ENCODE measurements at places on chromosomes 7 and 10.

DNA sequence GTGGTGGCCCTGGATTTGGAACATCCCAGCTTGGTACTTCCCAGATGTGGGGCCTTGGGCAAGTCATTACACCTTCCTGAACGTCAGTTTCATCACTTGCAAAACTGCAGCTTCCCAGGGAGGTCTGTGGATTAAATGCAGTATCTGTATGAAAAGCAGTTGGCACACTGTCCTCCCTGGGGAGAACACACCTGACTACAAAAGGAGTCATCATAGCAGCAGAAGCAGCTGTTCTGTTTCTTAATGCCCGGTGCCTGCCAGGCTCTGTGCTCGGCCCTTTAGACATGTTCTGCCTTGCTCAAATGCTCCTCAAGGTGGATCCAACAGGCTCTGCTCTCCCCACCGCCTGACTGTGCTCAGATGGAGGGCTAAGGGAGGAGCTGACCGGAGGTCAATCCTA is 31.0 kb downstream of the CDCA7L start:
- no peak for DNase-seq

- DNase-seq: no peak
Observed at GRCh38 chr10:132368881-132369635, 27.9 kb upstream of the PWWP2B start.

- DNase-seq: no peak
Observed at GRCh38 chr10:89479771-89480446, 55.5 kb downstream of the SLC16A12 start.

DNA sequence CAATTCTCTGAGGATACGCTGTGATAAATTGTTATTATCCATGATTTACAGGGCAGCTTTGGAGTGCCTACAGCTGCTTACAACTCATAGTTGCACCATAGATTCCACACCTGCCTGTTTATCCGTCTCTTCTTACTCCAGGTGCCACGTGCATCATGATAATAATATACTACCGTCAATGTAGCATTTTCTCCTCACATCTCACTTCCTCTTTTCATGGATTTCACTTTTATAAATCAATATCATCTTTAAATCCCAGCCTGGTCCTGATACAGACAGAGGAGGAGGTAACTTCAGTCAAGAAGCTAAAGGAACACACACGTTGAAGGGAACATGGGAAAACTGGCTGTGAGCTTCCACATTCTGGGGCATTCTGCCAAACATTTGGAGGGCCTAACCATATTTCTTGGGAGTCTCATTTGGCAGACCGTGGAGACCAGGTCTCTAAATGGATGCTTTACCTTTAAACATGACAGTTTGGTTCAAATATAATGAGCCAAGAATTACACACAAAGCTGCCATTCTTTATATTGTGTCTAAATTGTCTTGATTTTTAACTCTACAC is 2.4 kb downstream of the CH25H start:
- no peak for DNase-seq

GRCh38 chr7:108413782-108414492 is 42.3 kb downstream of the NRCAM start:
- DNase-seq: no peak

DNA sequence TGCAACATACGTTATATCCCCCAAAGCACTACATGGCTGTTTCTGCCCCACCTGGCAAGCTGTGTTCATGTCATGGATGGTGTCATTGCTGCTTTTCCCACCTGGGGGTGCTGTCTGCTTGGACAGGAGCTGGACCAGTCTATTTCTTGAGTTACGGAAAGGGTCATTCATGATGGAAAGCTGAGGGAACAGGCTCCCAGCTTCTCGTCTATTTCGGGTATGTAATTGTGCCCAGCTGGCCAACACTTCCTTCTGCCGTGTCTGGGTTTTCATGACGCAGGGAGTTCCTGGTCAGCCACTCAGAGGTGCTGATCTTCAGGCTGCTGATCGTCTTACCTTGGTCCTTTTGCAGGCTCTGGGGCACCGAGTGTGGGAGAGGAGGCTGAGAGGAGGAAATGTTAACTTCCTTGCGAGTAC is 8.6 kb downstream of the BTBD16 start:
- no peak for DNase-seq

GRCh38 chr7:80918399-80918798 is 452 bp downstream of the SEMA3C start:
- DNase-seq: no peak

GRCh38 chr10:124222988-124223710 is 129.8 kb upstream of the CHST15 start:
- no peak for DNase-seq

GRCh38 chr10:121732656-121733445 is 134.6 kb upstream of the FGFR2 start:
- no peak for DNase-seq

GRCh38 chr7:135207406-135208101 is 3.8 kb downstream of the WDR91 start:
- no peak for DNase-seq

- DNase-seq: no peak
Observed at GRCh38 chr10:31830887-31831286, 97.7 kb downstream of the ARHGAP12 start.

GRCh38 chr7:32858648-32859047 is 32.9 kb downstream of the KBTBD2 start:
- DNase-seq: no peak

- no peak for DNase-seq
Observed at GRCh38 chr7:1884583-1885350, 214.7 kb downstream of the ELFN1 start.

GRCh38 chr10:4028027-4028471 is 243.0 kb upstream of the KLF6 start:
- no peak for DNase-seq

DNA sequence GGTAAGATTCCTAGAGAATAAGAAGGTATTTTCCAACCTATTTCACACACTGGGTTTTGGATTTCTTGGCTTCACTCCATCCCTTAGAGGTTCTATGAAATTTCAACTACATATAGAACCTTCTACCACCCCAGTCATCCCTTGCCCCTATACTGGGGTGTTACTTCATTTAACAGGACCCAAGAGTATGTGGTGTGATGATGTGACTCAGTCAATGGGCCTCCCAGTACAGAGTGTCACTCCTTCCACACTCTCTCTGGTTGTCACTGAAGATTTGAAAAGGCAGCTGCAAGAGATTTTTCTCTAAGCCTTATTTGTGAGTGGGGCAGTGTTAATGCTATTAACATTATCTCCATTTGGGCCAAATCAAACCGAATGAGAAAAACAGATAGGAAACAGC is 33.5 kb downstream of the FGFBP3 start:
- no peak for DNase-seq

DNA sequence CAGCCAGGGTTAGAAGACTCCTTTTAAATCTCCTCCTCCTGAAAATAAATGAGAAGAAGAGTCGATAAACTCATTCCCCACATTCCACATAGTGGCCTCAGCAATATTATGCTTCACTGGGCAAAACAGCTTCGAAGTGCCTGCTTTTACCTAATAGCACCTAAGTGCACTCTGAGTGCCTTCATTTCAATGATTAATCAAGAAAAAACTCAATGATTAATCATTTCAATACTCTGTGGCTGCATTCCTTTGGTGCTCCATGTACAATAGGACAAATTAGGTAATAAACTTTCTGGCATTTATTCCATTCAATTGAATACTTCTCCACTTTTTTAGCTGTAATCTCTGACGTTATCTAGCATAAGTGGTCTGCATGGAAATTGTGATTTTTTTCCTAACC is 174.6 kb downstream of the CCDC71L start:
- DNase-seq: no peak

DNA sequence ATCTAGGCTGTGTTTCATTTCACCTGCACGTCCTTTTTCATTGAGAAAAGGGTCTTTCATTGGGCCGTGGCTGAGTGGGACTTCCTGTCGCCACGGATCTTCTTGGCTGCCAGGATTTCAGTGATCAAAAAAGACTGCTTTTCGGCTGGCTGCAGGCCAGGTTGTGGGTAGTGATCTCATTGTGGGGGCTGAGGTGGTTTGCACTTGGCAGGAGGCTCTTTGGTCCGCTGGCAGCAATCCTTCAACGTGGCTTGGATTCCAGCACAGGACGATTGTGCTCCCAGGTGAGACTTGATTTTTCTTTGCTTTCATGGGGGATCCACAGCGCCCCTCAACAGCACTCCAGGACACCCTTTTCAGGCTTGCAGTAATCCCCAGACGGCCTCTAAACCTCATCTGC is 29.0 kb upstream of the ZNF273 start:
- no peak for DNase-seq

DNA sequence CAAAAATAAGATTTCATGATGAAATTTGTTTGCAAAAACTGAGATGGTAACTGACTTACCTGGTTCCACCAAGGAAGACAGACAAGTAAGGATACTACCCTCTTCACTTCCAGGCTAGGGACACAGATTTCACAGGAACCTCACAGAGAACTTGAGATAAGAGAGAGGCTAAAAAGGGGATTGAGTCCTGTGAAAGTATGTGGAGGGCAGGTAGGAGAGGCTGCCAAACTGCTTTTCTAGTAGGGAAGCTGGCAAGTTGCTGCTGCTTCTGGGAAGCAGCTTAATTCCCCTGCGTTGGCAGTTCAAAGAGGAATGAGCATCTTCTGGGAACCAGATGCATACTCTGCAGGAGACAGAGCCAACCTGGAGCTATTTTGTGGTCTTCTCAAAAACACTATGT is 841.6 kb downstream of the CCSER2 start:
- DNase-seq: no peak

- no peak for DNase-seq
Observed at GRCh38 chr10:105494303-105494702, 853.2 kb downstream of the SORCS3 start.

DNA sequence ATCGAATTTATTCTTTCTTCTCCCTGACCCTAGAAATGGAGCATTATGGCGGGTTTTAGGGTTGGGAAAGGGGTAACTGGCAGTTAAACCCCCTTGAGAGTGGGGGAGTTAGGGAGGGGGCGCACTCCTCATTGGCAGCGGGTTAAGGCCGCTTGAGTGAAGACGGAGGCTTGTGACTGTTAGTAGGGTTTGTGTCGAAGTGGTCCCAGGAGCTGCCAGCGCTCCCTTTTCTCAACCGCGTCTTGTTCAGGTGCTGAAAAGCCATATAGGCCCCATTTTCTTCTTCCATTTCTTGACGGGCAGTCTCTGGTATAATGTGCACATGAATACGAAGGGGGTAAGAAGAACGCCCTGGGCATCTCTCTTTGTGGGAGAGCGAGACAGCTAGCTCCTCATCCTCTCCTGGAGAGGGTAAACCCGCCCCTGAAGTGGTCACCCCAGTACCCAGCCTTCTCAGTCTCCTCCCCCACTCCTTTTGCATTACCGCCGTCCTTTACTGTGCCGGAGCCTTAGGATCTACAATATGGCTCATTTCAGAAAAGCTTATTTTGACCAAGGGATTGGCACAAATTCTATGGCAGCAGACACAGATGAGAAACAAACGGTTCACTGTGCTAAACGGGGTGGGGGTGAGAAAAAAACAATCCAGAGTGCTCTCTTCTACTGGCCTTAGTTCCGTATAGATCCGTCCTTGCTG is 836 bp downstream of the KMT2E start:
- DNase-seq: peak; percentile 41

GRCh38 chr10:88195841-88196240 is 332.4 kb downstream of the PTEN start:
- DNase-seq: no peak

DNA sequence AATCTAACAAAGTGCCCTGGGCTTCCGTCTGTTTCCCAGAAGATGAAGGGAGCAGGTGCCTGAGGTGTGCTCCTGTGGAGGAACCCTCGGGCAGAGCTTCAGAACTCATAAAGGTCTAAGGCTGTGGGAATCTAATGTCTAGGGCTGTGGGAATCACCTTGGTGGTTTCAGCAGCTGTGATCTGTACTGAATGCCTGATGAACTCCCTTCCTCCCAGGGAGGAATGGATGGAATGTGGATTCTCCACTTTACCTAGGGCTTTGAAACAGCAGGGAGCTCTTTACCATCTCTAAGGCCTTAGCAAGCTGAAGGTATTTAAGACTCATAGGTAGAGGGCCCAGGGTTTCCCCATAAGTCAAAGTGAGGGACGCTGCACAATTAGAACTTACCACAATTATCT is 36.0 kb upstream of the SEMA3E start:
- no peak for DNase-seq

DNA sequence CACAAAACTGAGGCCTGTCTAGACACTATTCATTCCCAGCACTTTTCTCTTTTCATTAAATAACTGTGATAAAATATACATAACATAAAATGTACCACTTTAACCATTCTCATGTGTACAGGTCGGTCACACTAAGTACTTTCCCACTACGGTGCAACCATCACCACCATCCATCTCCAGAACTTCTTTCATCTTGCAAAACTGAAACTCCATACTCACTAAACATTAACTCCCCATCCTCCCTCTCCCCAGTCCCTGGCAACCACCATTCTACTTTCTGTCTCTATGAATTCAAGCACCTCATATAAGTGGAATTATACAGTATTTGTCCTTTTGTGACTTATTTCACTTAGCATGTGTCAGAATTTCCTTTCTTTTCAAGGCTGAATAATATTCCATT is 53.0 kb downstream of the ARHGAP12 start:
- no peak for DNase-seq

- no peak for DNase-seq
Observed at GRCh38 chr10:93797825-93798224, 40.1 kb downstream of the LGI1 start.

- DNase-seq: no peak
Observed at GRCh38 chr10:30007406-30007805, 52.0 kb downstream of the JCAD start.

DNA sequence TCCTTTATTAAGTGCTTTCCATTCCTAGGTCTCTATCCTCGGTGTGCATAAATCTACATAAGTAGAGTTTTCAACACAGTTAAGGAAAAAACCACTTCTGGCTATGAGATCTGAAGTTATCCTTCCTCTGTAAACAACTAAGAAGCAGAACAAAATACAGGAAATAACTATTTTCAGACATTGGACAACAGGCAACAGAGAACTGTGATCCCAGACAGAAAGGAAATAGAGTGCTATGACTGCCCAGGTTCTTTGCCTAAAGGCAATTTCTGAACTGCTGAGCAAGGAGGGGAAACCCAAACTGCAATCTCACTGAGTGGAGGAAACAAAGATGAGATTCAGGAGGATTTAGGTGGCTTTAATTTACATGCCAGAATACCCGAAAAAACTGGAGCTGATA is 285.4 kb downstream of the SNX13 start:
- no peak for DNase-seq

GRCh38 chr10:6348096-6348874 is 145.6 kb downstream of the PFKFB3 start:
- DNase-seq: peak; percentile 65

- DNase-seq: peak; percentile 53
Observed at GRCh38 chr10:31133792-31134310, 102.2 kb upstream of the ZNF438 start.

DNA sequence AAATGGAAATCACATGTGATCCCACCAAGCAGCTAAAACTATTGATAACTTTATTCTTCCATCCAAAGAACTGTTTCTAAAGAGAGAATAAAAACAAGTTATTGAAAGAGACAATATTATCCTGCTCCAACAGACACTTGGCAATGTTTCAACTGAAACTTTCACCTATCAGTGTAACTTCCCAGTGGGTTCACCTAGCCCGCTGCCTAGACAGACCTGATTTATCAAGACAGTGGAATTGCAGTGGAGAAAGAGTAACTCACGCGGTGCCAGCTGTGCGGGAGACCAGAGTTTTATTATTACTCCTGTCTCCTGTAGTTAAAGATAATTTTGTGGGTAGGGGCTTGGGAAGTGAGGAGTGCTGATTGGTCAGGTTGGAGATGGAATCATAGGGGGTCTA is 199.8 kb downstream of the AHR start:
- DNase-seq: no peak
